Activated CD8-positive, alpha-beta memory T cell treated with anti-CD3 and anti-CD28 coated beads for 48 hours (primary cell): ENCODE measurements at places on chromosomes 7 and 10.

- DNase-seq = no peak
These were observed 147.9 kb upstream of the LYZL1 start for GRCh38 chr10:29140991-29141390.

- DNase-seq = no peak
These were observed 71.2 kb downstream of the LHPP start for GRCh38 chr10:124532788-124533187.

- DNase-seq = no peak
These were observed 753.4 kb downstream of the NRG3 start for GRCh38 chr10:82628373-82628772.

- DNase-seq = no peak
These were observed 7.9 kb upstream of the IGF2BP3 start for GRCh38 chr7:23477962-23478866.

DNA sequence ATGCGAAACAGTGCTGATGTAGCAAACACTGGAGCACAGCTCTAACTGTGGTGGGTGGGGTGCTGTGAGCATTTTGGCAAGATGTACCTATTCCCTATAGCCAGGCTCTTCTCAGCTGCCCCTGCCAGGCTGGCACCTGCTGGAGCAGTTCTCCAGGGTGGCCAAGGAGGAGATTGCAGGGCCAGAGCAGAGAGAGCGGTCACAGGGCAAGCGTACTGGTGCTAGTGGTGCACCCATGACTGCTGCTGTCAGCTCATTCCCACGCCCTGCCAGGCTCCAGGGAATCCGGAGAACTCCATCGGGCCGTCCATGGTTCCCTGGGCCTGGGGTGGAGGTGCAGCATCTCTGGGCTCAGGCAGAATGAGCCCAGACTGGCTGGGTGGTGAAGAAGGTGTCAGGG, 2.1 kb downstream of the COL13A1 start:
- DNase-seq = no peak

- no peak for DNase-seq
These were observed 15.2 kb downstream of the ZCWPW1 start for GRCh38 chr7:100413346-100413745.

- DNase-seq = no peak
These were observed 214.4 kb downstream of the FAM107B start for GRCh38 chr10:14560274-14560673.

GRCh38 chr7:4270941-4271715, 411.0 kb upstream of the FOXK1 start:
- DNase-seq = no peak

DNA sequence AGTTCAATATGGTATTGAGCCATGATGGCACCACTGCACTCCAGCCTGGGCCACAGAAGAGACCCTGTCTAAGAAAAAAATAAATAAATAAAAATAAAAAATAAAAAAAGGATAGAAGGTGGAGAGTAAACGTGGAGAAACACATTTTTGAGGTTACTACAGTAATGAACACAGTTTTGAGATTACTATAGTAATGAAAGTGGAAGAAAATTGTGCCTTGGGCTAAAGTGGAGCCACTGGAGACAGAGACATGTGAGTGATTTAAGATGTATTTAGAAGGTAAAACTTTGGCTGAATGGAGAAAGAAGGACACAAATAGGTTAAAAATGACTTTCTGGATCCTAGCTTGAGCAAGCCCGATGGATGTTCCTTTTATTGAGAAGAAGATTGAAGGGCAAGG, 76.8 kb downstream of the HGF start:
- no peak for DNase-seq

DNA sequence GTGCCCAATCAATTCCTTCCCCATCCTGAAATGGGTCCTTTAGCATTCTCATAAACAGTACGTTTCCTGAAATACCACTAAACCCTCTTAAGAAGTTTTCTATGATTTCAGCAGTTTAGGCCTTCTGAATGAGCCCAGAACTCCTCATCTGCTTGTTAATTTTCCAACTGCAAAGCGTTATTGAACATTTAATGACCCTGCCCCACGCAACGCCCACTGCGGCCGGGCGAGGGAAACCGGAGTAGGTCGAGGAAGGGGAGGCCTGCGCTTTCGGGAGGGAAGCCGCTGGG, 608 bp upstream of the UBN2 start:
- DNase-seq = no peak

DNA sequence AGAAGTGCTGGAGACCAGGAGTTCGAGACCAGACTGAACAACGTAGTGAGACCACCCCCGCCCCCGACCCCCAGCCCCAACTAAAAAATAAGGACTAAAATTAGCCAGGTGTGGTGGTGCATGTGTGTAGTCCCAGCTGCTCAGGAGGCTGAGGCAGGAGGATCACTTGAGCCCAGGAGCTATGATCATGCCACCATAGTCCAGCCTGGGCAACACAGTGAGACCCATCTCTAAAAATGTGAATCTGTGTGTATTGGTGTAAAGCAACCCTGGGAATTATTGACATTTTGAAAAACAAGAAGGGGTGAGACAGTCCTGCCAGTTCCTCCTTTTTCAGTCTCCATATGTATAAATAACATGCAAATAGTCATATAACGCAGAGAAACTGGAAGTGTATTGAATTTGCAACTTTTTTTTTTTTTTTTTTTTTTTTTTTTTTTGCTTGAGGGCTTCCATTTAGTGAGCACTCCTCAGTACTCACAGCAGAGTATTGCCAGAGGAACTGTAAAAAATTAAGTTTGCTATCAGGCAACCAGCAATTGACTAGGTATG, 3.4 kb upstream of the ITGB1 start:
- DNase-seq = no peak

DNA sequence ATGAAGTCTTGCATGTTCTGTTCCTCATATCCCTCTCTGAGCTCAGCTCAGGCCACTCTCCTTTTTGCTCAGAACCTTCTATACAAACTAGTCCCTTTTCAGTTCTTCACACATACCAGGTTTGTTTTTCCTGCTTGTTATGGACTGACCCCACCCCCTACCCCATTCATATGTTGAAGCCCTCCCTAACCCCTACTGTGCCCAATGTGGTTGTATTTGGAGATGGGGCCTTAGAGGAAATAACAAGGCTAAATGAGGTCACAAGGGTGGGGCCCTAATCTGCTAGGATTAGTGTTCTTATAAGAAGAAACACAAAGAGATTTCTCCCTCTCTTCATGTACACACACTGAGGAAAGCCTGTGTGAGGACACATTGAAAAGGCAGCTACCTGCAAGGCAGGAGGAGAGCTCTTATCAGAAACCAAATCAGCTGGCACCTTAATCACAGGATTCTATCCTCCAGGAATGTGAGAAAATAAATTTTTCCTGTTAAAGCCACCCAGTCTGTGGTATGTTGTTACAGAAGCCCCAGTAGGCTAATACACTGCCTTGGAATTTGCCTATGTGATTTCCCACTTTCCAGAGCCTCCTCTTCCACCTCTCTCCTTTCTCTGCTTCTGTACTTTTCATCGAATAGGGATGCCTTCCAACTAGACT, 67.3 kb upstream of the DNAJB12 start:
- DNase-seq = no peak

DNA sequence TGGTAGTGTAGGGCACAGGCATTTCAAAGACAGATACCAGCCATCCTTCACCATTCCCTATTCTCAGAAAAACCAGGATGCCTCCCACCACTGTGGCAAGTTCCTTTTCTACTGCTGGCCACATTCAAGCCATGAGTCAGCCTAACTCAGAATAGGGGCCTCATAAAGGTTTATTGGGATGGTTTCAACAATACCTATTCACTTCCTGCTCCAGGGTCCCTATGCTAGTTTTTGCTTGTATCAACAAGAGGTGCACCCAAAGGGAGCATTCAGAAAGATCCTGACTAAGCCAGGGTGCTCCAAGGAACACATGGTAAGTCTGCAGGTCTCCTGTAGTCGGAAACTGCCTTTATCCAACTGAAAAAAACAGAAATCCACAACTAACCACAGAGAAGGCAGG, 76.9 kb upstream of the EGR2 start:
- DNase-seq = no peak

DNA sequence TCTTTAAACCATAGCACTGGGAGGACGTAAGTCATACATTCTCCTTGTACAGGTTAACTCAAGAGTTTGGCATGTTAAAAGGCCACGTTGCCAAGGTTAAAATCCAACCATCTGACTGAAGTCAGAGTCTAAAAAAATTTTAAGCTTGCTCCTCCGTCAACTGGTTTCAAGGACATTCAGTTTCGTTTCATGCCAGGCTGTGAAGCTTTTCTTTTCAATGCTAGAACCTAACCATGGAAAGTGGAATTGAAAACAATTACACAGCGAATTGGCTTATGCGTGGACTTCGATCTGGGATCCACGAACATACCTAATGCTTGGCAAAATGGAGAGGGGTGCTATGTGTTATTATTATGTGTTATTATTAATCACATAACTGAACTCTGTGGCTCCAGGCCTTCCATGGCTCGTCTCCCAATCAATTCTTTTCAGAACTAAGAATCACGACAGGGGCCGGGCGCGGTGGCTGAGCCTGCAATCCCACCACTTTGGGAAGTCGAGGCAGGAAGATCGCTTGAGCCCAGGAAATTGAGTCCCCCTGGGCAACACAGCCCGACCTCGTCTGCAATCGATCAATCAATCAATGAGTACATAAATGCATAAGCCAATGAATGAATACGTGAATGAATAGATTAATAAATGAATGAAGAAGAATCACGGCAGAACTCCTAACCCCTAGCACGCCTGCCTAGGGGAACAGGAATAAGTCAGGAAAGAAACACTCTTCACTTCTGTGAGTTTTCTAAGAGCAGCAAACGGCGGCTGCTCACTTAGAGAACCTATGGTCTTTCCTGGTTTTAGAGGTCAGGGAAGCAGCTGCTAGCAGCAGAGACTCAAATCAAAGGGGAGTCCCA, 733 bp upstream of the ARL5B start:
- no peak for DNase-seq

GRCh38 chr7:2911466-2911865, 67.4 kb upstream of the GNA12 start:
- no peak for DNase-seq

DNA sequence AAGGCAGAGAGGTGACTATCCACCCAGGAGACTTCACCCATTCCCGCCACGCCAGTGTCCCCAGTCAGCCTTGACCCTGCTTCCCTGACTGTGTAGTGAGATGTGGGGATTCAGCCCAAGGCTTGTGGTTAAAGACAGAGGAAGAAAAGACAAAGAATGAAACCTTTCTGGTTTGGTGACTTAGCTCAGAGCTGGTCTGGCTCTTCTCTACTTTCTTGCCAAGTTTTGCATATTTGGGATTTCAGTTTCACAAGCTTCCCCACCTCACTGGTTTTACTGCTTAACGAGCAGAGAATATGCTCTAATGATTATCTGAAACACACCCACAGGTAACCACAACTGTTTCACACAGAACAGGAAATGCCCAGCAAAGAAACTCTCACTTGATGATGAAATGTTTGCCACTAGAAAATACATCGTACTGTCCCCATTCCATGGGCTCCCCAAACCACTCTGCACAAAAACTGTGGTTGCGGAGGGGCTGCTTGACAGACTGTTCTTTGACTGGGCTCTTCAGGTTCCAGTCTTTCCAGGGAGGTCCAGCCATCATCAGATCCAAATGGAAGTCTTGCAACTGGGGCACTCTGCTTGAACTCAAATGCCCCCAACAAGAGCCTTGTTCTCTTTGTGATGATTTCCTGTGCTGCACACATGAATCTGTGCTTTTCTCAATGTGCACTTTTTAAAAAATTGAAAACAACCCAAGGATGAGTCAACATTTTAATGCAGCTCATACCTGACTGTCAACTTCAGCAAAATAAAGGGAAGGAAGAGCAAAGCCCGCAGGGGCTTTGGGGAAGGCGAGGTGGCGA, 95.5 kb downstream of the CTBP2 start:
- no peak for DNase-seq

GRCh38 chr10:118266098-118266748, 75.9 kb downstream of the FAM204A start:
- no peak for DNase-seq

DNA sequence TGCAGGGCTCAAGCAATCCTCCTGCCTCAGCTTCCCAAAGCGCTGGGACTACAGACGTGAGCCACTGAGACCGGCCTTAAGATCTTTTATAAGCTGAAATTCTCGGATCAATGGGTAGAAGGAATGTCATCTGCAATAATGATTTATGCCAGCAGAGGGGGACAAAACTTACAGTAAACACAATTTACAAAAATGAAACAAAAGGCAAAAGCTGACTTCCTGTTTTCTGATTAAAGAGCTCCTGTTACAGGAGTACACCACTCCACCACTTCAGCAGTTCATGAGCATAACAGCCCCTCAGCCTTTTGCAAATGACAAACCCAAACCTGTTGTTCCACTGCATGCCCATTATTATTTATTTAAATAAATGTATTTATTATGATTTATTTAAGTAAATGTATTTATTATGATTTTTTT, 88.5 kb upstream of the ATP6V0A4 start:
- no peak for DNase-seq

DNA sequence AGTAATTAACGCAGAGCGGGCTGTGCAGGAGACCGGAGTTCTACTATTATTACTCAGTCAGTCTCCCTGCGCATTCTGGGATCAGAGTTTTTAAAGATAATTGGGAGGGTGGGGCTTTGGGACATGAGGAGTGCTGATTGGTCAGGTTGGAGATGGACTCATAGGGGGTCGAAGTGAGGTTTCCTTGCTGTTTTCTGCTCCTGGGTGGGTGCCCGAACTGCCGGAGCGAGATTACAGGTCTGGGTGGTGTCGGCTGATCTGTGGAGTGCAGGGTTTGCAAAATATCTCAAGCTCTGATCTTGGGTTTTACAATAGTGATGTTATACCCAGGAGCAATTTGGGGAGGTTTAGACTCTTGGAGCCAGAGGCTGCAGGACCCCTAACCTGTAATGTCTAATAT, 3.9 kb upstream of the LRRC27 start:
- DNase-seq = no peak

GRCh38 chr10:102795453-102796406, 41.5 kb downstream of the CYP17A1 start:
- DNase-seq = no peak

DNA sequence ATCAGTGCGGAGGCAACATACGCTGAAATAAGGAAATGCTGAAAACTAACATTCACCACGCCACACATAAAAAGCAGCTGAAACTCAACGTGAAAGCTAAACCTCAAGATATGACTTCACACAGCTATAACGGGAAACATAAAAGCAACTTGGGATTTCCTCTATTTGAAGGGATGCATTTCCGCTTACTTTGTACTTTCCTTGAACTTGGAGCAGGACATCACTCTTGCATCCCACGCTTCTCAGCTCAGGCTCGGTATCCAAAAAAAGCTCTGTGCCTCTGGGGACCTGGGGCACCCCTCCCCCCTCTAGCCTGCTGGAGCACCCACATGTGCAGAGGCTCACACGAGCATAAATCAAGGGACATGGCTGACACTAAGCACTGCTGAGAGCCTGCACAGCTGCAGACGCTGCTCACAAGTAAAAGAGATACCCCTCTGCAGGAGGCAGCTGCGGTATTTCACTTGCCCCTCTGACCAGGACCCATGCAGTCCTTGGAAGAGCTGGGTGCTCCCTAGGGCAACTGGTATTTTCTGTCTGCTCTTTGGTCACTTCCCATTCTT, 34.2 kb downstream of the PARD3 start:
- DNase-seq = no peak

DNA sequence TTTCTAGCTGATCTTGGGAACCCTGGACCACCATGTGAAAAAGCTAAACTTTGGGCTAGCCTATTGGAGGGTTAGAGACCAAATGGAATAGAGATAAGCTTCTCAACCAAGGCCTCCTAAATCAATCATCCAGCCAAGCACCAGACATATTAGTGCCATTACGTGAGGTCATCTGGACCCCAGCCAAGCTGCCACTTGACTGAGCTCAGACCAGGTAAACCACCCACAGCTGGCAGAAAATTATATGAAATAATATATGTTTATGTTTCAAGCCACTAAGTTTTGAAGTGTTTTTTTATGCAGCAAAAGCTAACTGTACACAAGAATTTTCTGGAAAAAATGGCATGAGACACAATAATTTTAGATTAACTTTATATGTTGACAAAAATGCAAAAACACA, 82.6 kb upstream of the PCGF5 start:
- no peak for DNase-seq
